Vagina (tissue), 2 donors: ENCODE measurements at places on chromosomes 6 and 20.

- DNase-seq, result no peak
Observed at GRCh38 chr6:137313928-137314855, 95.0 kb upstream of the IFNGR1 start.

DNA sequence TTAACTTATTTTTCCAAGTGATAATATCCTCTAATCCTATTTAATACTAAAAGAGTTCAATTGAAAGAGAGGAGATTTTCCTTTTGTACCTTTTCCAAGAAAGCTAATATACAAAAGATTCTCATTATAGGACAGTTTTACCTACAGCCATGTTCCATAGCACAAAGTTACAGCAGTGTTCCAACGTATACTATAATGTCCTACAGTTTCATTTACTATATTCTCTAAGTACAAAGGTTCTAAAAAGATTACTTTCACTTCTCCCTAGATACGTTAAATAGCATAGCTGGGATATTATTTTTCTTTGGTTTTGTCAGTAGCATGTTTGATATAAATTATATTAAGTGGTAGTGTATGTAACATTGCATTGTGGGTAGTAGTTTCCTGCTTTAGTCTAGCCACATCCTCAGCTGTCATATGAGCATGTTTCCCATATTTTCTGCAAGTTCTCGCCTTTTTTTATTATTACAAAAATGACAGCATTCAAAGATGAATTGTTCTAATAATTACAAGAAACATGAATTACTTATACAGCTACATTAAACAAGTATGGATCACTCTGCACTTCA lies 4.4 kb upstream of the RUNX2 start:
- no peak for DNase-seq

DNA sequence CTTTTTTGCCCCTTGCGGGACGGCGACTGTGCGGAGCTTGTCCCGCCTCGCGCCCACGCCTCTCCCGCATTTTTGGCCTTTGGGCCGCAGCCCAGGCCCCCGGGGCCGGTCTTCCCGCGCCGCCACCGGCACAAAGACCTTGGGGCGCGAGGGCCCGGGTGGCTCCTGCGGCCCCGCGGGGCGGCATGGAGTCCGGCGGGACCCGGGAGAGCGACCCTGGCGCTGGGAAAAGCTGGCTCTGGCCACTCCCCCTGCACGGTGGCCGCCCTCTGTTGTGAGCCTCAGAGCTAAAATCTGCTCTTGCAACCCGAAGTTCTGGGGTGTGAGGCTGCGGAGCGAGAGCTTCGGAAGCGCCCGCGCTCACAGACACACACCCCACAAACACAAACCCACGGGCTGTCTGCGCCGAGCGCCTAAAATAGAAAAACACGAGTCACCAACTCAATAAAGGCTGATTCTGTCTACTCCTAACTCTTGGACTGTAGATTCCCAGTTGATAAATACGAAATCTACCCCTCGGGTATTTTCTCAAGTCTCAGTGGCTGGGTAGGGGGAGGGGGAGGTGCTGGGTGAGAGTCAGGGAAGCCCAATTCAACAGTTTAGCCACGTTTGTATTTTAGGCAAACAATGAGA lies 496 bp upstream of the BEND3 start:
- DNase-seq, result no peak

DNA sequence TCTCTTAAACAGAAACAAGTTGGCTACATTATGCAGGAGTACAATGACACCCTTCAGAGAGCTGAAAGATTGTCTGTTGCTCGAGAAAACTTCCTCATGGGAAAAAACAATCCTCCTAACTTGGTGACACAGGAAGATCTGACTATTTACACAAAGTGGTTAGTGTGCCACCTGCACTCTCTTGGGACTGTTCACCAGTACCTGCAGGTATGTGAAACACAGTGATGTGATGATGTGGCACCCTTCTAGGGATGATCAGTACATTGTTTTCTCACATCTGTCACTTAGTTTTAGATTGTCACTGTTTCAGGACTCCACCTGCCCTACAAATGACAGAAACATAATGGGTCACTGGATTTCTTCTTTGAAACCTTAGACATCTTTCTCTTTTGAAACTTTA lies 101.8 kb downstream of the CEP57L1 start:
- DNase-seq, result no peak

GRCh38 chr6:21578523-21578922 lies 15.0 kb upstream of the SOX4 start:
- no peak for DNase-seq

GRCh38 chr20:4081421-4081820 lies 66.1 kb upstream of the RNF24 start:
- no peak for DNase-seq

DNA sequence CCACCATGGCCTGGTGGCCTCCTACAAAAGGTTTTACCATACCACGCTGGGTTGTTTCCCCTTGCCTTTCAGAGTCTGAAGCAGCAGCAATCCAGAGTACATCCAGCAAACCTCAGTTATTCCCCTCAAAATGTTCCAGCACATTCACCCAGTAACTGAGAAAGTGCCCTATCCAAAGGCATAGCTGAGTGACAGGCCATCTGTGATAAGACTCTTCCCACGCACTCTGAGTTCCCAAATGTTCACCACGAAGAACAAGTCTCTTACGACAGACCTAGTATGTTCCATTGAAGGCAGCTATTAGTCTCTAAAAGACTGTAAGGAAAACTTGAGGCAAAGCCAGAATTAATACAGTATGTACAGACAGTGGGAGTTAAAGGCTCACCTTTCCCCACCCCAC lies 31.6 kb upstream of the C20orf144 start:
- DNase-seq, result no peak

DNA sequence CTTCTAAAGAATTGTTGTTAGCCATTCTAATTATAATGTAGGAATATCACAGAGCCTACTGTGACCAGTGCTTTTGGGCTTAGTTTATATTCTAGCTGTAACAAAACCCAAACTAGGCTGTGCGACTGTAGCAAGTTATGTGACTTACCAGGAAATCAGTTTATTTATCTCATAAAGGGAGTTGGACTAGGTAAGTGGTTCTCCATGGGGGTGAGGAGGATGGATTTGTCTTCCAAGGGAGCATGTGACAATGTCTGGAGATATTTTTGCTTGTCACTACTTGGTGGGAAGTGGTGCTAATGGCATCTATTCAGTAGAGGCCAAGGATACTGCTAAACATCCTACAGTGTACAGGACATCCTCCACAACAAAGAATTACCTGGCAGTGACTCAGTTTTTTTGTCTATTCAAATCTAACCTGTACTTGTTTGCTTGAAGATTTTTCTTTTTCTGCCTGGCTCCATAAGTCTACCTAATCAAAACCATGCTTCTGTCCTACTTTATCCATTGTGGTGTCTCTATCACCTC lies 32.5 kb downstream of the ZFAND3 start:
- DNase-seq, result no peak
